ENCODE measurements at places on chromosomes 5 and 9. TPM values are rescaled to one million over a fixed set of nuclear protein-coding genes. Genes with fewer than 3 reads are reported as not detected.

PDZD2 gene
- 0.26 TPM for total RNA-seq

CYSRT1 gene
- 0.29 TPM for total RNA-seq

PCDHGA9 gene
- 0.97 TPM for total RNA-seq

CD72 gene
- 1.4 TPM for total RNA-seq

VAV2 gene
- total RNA-seq = 20.7 TPM

DNA sequence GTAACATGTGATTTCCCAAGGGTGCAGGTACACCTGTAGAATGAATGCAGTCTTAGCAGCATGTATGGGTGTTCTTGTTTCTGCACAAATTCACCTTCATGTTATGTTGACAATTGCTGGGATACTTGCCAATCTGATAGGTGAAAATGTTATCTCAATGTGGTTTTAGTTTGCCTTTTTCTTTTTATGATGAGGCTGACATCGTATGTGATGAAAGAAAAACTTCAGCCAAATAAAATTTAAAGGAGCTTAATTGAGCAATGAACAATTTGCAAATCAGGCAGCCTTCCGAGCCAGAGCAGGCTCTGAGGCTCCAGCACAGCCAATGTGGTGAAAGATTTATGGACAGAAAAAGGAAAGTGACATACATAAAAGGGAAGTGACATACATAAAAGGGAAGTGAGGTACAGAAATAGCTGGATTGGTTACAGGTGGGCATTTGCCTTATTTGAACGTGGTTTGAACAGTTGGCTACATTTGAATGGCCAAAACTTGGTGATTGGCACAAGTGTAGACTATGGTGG is 10.5 kb downstream of the TAL2 start:
- no peak for DNase-seq

- DNase-seq = peak; percentile 69
These were observed 1.8 kb upstream of the NR3C1 start for GRCh38 chr5:143405063-143405848.

- no peak for DNase-seq
These were observed 84.3 kb downstream of the SIL1 start for GRCh38 chr5:139113892-139114291.

GRCh38 chr9:136539427-136540421 is 6.1 kb downstream of the NOTCH1 start:
- DNase-seq = no peak

- DNase-seq = no peak
These were observed 437.7 kb upstream of the MEF2C start for GRCh38 chr5:89320421-89321277.

DNA sequence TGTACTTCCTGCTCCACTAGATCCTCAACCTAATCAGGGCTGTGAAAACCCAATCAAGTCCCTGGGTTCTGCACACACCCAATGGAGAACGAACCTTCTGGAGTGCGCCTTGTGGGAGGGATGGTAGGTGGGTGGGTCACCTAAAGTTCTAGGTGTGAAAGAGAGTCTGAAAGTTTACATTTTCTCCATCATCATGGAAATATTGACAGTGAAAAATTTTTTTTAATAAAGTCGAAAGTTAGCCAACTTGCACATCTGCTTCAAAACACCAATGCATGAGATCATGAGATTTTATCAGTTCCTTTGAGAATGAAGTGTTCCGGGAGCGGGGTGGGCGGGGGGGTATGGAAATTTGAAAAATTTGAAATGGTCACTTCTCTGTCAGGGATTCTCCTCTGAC is 21.7 kb downstream of the TAF11L14 start:
- no peak for DNase-seq

DNA sequence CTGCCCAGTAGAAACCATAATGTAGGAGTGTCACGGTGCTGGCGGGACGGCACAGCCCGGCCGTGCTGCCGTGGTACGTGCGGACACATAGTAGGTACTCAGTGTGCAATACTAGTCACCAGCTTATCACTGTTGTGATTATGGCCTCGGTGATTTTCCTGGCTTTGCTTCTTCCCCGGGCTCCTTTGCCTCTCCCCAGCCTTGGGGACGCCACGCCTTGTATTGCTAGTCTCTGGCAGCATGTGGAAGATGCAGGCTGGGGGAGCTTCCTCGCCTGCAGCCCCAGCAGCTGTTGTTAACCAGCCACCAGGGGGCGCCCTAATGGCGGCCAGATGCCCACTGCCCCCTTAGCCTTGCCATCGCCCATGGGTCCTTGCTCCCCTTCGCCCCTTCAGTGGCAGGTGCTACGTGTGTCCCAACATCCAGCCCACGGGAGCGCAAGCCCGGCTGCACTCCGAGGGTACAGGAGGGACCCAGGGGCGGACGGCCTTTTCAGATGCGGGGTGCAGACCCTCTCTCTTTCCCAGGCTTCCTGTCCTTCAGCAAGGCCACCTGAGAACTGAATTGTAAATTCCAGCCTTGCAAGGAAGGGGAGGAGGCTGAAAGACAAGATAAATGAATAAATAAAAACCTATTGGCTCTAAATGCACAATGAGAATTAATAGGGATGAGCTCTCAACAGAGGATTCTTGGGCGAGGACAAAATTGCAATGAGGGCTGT is 8.0 kb downstream of the NTNG2 start:
- DNase-seq = peak; percentile 30

GRCh38 chr9:95307538-95307937 is 10.0 kb downstream of the FANCC start:
- no peak for DNase-seq

- DNase-seq = no peak
These were observed 61.4 kb downstream of the RASA1 start for GRCh38 chr5:87329114-87329513.

All from HFFc6 (cell line).